ENCODE measurements at places on chromosomes 4 and X.

GRCh38 chrX:115360220-115360781 is 70.8 kb downstream of the LUZP4 start:
- no peak for DNase-seq

GRCh38 chr4:145825255-145825654 is 113.4 kb downstream of the ZNF827 start:
- DNase-seq: no peak

- peak; percentile 29 for DNase-seq
Measured at GRCh38 chr4:89836897-89837384, at the start of gene SNCA. Gene SNCA (minus strand): TSS chr4:89837161. CDS start chr4:89835667, 1,494 bp downstream.

GRCh38 chr4:145351922-145352321 is 129.7 kb upstream of the SMAD1 start:
- DNase-seq: no peak

DNA sequence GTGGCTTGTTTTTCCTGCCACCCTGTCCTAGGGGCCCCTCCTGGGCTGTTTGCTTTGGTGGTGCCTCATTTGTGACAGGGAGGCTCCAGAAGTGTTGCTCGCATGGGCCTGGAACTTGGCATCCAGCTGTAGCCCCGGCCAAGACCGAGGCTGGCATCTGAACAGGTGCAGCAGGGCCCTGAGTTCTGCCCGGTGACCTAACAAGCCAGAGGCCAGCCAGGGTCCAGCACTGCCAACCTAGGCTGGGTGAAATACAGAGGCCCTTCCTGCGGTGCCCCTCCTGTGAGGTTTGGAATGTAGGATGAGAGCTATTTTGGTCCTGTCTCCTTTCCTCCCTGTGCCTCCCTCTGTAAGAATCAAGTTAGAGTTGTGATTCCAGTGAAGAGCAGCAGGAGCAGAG is 58.5 kb downstream of the STARD8 start:
- DNase-seq: no peak

DNA sequence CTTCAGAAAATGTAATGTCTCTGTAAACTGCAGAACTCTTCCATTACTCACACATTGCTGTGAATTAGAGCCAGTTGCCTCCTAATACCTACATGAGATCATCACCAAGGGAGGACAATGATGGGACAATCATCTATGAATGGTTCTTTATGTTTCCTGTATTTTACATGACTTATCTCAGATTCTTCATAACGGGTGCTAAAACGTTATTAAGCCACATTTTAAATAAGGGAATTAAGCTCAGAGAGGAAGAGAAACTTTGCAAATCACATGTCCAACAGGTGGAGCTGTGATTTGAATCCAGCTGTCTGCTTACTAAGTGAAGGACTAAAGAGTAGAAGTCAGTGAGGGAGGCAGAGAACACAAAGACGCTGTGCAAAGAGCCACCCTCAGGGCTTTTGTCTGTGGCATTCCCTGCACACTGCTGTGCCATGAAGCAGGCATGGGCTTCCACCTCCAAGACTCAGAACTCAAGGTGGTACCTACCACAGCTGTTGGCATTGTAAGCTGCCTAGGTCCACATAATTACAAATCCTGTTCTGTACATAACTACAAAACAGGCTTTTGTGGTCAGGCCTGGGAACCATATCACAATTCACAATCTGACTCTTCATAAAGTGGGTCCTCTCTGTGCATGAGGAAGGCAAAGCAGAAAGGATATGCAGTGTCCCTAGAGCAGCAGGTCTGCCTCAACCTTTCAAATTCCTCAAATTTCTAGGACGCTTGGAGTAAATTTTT is 12.8 kb downstream of the TBC1D9 start:
- peak; percentile 39 for DNase-seq

DNA sequence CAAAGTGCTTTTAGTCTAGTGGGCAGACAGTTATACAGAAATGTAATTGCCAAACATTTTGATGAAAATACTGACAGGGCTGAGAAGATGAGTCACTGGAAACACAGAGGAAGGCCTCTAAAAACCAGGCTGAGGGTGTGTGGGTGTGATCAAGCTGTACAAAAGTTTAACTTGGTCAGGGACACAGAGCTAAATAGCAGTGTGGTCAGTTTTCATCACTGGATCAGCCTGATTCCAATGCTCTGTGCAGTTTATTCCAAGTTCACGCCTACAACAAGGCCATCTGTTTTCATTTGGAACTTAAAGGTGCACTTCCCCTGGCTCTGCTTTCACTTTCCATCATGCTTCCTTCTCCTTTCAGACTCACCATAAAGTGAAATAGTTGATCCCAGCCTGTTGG is 10.6 kb downstream of the CENPVL3 start:
- no peak for DNase-seq

DNA sequence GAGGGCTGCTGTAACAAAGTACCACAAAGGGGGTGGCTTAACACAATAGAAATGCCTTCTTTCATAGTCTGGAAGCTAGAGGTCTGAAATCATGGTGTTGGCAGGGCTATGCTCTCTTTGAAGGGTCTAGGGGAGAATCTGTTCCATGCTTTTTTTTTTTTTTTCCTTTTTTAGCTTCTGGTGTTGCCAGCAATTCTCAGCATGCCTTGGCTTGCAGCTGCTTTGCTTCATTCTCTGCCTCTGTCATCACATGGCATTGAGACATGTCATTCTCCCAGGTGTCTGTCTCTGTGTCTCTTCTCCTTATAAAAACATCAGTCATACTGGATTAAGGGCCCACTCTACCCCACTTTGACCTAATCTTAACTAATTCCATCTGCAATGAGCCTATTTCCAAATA is 78.6 kb upstream of the BOD1L1 start:
- DNase-seq: no peak

DNA sequence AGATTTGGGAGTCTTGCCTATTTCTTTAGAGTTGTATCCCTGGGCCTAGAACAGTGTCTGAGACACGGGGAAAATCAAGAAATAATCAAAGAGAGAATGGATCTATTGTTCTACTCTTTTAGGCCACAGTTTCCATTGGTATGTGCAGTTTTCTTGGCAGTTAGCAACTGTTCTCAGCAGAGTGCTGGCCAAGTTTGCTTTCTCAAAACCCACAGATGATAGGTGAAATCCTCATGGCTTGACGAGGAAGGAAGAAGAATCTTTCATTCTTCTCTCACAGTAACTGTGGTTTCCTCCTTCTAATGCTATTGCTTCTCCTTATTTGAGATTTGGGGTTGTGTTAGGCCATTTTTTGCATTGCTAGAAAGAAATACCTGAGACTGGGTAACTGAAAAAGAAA is 42.2 kb downstream of the AGA start:
- DNase-seq: no peak

DNA sequence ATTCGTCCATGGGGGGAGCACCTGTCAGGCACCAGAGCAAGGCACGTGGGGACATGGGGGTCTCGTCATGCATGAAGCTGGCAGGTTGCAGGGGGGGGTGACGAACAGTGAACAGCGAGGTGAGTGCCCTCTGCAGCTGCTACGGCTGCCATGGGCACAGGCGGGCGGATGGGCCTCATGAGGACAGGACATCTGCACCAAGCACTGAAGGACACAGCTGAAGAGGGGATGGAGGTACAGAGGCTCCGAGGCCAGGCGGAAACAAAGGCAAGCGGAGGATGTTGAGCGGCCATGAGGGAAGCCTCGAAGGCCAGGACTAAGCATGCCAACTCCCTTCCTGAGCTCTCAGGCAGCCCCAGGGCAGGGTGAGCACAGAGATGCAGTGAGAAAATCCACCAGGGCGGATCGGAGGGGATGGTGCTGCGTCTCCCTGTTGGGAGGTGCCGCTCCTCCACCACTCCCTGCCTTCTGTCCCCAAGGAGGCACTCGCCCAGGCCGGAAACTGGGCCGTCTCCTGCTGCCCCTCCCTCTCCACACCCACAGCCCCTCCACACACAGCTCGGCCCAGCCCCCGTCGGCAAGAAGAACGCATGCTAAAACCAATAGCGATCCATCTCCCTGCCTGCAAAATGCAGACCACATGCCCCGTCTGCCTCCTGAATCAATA is 24.6 kb downstream of the ABLIM2 start:
- no peak for DNase-seq

- no peak for DNase-seq
Measured at GRCh38 chrX:80170581-80170980, 156.0 kb downstream of the TBX22 start.

DNA sequence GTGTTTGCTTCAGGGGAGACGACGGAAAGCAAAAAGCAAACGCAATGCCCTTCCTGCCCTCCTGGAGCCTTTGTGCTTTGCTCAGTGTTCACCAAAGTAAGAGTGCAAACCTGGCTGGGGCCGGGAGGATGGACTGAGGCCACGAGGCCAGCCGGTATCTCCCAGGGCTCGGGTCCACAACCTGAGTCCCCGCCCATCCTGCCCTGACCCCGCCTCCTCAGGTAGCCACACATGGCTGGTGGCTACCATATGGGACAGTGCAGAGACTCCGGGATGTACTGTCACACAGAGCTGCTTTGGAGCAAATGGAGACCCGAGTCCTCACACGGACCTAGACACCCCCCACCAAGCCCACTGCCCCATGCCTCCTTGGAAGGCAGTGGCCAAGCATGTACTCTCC is 4.8 kb downstream of the ATP2B3 start:
- DNase-seq: no peak

- DNase-seq: no peak
Measured at GRCh38 chrX:14591976-14592375, 62.6 kb downstream of the GLRA2 start.

- DNase-seq: peak; percentile 27
Measured at GRCh38 chr4:144634978-144635747, 10.8 kb upstream of the HHIP start.

GRCh38 chrX:69289046-69289792 is 124.0 kb upstream of the PJA1 start:
- DNase-seq: no peak

GRCh38 chrX:29535212-29536162 is 679.9 kb upstream of the MAGEB2 start:
- no peak for DNase-seq

DNA sequence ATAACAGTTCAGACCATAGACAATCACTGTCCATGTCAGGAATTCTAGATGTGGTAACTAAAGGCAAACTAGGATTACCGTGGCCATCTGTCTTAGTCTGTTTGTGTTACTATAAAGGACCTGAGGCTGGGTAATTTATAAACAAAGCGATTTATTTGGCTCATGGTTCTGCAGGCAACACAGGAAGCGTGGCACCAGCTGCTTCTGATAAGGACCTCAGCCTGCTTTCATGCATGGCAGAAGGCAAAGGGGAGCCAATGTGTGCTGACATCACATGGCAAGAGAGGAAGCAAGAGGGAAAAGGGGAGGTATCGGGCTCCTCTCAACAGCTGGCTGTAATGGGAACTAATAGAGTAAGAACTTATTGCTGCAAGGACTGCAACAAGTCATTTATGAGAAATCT is 376.7 kb downstream of the GPM6A start:
- no peak for DNase-seq

DNA sequence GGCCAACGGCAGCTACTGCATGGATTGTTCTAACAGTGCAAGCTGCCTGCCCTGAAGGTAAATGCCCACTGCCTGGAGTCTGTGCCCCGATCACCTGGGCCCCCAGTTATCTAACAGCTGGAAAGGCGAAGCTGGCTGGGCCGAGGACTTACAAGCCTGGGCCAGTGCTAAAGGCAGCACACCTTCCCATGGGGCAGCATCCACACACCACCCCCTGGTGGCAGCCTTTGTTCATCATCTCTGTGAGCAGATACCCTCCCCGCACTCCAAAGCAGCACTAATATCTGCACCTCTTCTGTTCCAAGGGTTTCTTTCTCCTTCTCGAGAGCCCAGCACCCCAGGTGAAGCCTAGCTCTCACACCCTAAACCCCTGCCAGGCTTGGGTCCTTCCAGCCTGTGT is 7.6 kb downstream of the SLC2A9 start:
- DNase-seq: peak; percentile 63

DNA sequence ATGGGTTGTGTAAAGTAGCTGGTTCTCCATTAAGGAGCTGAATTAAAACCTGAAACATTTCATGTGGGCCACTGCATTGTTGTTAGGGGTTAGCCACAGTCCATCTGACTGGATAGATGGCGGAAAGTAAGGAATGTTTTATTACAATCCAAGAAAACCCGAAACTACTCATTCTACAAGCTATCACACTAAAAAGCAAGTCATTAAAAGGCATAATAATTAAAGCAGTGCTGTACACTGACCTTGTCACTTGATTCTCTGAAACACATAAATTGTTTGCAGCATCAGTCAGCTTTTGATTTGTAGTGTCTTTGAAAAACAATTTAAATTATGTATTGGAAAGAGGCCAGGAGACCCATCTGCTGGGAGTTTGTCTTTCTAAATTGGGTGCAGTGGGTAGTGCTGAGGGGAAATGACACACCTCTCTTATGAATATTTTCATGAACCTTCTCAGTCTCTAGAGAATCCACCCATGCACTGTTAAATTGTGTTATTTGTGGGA is 75.7 kb upstream of the ANK2 start:
- no peak for DNase-seq

- no peak for DNase-seq
Measured at GRCh38 chr4:31692399-31692940, 972.3 kb downstream of the PCDH7 start.

- no peak for DNase-seq
Measured at GRCh38 chr4:40453912-40454311, 118.8 kb downstream of the CHRNA9 start.

GRCh38 chr4:144733566-144733965 is 87.6 kb downstream of the HHIP start:
- DNase-seq: no peak

All from GM10248 (cell line).